ENCODE measurements at places on chromosomes 11 and 22.

- no peak for DNase-seq
Observed at GRCh38 chr22:22703715-22704114, 59.3 kb downstream of the GGTLC2 start.

DNA sequence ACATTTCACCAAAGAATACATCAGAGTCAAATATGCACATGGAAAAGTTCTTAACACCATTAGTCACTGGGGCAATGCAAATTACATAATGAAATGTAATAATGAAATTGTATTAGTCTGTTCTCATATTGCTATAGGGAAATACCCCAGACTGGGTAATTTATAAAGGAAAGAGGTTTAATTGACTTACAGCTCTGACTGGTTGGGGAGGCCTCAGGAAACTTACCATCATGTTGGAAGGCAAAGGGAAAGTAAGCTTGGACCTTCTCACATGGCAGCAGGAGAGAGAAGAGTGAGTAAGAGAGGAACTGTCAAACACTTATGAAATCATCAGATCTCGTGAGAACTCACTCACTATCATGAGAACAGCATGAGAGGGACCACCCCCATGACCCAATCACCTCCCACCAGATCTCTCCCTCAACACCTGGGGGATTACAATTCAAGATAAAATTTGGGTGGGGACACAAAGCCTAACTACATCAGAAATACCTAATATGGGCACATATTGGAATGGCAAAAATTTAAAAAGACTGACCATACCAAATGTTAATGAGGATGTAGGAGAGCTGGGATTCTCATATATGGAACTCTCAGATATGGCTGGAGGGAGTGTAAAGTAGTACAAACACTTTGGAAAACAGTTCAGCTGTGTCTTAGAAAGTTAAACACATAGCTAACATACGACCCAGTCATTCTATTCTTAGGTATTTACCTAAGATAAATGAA, 65.1 kb upstream of the CD44 start:
- no peak for DNase-seq

DNA sequence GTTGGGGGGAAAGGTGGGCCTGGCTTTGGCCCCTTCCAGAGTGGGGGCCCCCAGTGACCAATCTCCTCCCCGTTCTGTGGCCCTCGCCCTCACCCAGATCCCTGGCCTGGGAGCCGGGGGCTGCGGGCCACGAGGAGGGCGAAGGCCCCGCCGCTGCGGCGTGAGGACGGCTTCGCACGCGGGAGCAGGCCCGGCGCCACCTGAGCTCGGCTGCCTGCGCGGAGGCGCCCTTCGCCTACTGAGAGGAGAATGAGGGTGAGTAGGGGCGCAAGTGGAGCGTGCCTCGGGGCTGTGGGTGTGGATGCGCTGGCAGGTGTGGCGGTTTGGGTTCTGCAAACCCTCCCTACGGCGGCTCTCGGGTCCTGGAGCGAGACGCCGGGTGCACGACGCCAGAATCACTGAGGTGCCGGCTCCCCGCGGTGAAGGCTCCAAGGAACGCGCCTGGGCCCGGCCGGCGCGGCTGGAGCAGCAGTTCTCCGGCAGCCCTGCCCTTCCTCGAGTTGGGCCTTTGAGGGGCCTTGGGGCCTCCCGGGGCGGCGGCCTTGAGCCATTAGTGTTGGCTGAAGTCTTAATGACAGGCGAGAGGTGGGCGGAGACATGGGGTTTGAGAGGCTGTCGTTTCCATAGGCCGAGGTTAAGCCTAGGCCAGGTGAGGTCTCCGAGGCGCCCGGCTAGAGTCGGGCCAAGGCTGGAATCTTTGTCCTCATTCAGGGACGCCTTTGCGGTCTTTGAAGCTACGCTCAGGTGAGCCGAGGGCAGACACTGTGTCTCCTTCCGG, 65.3 kb downstream of the CTTN start:
- no peak for DNase-seq

- no peak for DNase-seq
Observed at GRCh38 chr11:113193946-113194345, 120.4 kb upstream of the TTC12 start.

DNA sequence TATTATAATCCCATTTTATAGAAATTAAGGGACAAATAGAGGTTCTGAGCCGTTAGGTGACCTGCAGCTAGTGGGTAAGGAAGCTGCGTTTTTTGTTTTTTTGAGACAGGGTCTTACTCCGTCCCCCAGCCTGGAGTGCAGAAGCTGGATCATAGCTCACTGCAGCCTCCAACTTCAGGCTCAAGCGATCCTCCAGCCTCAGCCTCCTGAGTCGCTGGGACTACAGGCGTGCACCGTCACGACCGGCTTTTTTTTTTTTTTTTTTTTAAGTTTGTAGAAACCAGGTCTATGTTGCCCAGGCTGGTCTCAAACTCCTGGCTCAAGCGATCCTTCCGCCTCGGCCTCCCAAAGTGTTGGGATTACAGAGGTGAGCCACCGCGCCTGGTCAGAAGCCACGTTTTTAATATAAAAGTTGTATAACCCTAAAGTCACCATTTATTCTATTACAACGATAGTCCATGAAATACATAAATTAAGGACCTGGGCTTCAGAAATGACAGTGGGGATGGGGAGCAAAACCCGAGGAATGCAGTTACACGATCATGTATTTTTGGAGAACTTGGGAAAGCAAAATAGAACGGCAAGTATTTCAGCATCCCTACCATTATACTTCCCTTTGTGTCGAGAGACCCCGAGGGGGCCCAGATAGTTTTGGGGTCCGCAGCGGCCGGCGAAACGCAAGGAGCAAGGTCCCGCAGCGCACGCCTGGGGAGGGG, 638 bp downstream of the SAAL1 start:
- DNase-seq, result no peak

- DNase-seq, result no peak
Observed at GRCh38 chr22:33572086-33572485, 348.2 kb downstream of the LARGE1 start.

DNA sequence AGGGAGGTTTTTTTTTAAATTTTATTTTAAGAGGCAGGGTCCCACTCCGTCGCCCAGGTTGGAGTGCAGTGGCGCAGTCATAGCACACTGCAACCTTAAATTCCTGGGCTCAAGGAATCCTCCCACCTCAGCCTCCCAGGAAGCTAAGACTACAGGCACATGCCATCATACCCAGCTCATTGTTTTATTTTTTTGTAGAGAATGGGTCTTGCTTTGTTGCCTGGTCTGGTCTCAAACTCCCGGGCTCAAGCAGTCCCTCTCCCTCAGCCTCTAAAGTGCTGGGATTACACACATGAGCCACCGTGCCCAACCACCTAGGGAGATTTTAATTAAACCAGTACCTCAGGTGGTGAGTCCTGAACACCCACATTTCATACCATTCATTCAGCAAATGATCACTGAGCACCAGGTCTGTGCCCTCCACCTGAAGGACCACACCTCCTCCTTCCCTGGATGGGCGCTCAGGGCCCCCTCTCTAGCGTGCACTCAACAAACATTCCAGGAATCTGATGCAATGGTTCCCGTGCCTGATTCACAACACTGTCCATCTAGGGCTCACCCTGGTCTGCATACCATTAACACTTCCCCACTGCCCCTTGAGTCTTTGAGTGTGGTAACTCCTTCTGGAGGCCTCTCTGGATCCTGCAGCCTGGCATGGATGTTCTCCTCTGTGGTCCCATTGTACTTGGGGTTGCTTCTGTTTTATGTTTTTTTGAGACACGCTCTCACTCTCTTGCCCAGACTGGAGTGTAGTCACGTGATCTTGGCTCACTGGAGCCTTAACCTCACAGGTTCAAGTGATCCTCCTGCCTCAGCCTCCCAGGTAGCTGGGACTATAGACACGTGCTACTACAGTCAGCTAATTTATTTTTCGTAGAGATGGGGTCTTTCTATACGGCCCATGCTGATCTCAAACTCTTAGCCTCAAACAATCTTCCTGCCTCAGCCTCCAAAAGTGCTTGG, 9.6 kb upstream of the MYH9 start:
- DNase-seq, result no peak

GRCh38 chr22:30704978-30705377, 10.3 kb downstream of the OSBP2 start:
- DNase-seq, result no peak

- DNase-seq, result no peak
Observed at GRCh38 chr22:38315823-38316363, 1.3 kb downstream of the CSNK1E start.

GRCh38 chr22:37627545-37627944, 11.9 kb upstream of the SH3BP1 start:
- no peak for DNase-seq

GRCh38 chr22:31288496-31289240, 3.6 kb downstream of the PIK3IP1 start:
- DNase-seq, result no peak

DNA sequence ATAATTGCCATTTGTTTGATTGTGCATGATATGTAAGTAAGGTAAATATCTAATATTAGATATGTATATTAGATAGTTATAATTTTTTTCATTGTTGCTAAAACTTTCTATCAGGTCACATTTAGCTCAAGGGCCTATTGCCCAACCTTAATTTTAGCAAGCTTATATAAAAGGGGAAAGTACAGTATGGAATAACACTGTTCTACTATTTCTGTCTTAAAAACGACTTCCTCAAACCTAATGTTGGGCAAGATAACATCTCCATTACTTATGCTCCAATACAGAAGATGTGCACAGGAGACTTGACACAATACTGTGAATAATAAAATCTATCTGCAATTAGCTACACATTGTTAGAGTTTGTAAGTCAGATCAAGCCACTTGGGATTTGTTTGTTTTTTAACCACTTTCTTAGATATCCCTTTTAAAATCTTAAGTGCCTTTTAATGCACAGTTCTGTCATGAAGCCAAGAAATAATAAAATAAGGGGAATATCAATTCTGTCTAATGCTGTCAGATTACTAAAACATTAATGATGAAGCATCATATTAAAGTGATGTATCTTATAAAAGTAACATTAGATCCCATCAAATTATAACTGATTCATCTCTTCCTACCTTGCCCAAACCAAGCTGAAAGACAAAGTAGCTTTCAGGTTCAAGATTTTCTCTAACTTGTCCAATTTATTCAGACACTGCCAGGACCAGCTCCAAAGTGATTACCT, 98.1 kb downstream of the SIK3 start:
- no peak for DNase-seq

GRCh38 chr22:31893460-31893859, 50.9 kb upstream of the YWHAH start:
- DNase-seq, result no peak

DNA sequence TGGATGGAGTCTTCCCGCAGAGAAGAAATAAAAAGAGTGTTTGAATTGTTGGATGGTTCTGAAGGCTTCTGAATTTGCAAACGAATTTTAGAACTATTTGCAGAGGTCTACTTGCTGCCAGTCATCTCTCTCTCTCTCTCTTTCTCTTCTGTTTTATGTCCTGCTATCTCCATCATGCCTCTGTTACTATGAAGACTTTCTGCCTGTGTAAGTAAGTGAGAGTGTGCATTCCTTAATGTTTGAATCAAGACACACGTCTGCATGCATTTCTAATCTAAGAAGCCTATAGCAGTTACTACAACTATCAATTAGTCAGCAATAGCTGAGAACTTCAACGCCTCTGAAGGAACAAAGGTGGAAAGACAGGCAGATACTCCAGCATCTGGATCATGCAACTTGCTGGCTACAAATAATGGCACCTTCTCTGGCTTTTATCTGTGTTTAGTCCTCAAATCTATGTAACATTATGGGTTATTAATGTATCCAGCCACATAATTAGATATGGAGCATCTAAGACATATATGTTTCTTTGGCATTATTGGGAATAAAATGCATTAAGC, 191.5 kb upstream of the BLID start:
- DNase-seq, result no peak

- DNase-seq, result no peak
Observed at GRCh38 chr11:130666781-130667251, 218.4 kb downstream of the ADAMTS15 start.

GRCh38 chr11:128694618-128695481, 978 bp downstream of the FLI1 start:
- no peak for DNase-seq

DNA sequence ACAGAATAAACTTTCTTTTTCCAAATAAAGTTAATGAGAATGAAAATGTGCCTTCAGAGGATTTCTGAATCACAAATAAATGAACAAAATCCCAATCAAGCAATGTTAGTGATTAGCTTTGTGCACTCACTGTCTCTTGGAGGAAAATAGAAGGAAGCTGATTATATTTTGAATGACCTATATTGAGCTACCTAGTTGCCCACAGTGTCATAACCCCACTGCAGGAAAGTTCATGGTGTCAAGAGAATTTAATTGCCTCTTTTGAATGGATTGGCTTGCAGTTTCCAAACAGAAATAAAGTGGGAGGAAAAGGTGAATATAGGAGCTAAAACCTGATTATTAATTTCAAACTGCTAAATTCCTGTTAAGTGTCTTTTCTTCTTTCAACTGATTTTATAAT, 515.9 kb downstream of the JRKL start:
- no peak for DNase-seq

DNA sequence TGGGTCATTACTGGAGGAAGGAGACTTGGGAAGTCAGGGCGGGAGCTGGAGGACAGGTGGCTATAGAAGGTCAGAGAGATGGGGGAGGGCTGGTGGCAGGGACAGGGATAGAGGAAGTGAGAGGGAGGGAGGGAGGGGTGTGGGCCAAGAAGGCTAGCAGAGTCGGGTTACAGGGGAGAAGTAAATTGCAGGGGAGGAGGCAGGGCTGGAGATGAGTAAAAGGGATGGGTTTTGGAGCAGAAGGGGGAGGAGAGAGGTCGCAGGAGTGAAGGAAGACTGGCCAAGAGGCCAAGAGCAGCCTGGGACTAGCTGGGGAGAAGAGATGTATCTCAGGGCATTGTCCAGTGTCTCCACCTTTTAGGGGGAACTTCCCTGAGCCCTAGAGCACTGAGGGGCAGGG, 33.0 kb downstream of the LRRC10B start:
- peak; percentile 57 for DNase-seq

DNA sequence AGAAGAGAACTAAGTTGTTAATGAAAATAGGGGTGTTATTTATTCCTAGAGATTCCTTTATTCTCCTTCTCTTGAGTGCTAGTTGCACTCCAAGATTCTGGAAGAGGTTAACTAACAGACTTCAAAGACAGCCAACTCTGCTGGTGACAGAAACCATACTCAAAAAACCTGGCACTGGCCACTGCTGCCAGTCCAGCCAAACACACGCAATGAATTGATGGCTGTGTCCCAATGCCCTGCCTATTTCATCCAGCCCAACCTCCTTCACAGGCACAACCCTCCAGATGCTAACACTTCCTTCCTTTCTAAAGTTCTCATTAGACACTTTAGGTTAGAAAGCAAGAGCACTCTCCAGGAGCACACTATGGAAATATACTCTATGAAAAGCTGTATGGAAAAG, 150.8 kb upstream of the C11orf58 start:
- no peak for DNase-seq

DNA sequence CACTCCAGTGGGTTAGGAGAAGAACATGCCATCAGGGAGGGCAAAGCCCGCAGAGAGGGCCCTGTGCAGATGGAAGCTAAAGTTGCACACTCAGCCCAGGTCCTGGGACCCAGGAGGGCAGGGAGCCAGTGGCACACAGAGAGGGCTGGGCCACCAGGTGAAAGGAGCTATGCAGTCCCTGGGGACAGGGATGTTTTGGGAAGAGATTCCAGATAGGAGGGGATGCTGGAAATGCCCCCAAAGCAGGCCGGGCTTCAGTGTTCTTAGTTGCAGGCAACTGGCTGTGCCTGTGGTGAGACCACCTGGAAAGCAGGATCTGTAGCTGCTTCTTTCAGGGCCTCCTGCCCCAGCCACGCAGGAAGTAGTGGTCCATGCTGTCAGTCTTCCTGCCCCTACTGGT, 19.6 kb downstream of the ANKK1 start:
- no peak for DNase-seq

- peak; percentile 71 for DNase-seq
Observed at GRCh38 chr11:131951121-131951520, 580.7 kb downstream of the NTM start.
